IPS DF 19.7 (cell line): ENCODE measurements at places on chromosomes 13 and 19.

DNA sequence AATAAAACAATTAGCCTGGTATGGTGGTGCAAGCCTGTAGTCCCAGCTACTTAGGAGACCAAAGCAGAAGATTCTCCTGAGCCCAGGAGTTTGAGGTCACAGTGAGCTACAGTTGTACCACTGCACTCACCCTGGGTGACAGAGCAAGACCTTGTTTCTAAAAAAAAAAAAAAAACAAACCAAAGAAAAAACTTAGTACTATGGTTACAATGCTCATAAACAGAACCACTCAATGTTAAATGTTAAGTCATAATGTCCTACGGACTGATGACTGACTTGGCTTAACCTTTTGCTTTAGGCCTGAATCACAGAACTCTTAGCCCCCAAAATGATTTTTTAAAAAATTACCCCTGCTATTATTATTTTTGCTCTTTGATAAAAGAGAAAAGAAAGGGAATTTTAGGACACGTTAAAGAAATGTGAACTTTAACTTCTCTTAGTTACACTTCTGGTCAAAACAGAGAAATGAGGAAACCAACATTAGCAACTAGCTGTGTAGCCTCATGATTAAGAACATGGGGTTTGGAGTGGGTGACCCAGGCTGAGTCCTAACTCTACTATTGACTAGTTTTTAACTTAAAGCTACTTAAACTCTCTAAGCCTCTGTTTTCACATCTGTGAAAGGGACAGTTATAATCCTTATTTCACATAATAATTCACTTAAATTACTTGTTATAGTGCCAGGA, 13.7 kb upstream of the ELF1 start:
- no peak for DNase-seq

DNA sequence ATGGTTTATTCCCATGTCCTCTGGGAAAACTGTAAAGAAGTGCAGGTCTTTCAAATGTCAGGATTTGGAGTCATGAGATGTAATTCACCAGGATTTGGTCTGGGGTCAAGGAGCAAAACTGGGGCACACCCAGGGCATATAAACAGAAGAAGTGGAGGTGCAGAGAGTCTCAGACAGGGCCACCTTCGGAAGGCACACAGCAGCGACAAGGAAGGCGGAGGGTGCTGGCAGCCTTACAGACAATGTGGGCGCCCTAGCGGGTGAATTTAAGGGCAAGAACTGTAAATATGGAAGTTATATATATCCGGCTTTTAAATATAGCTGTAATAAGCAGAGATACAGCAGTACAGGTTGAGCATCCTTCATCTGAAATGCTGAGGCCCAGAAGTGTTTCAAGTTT, 31.2 kb downstream of the DHRS12 start:
- no peak for DNase-seq

DNA sequence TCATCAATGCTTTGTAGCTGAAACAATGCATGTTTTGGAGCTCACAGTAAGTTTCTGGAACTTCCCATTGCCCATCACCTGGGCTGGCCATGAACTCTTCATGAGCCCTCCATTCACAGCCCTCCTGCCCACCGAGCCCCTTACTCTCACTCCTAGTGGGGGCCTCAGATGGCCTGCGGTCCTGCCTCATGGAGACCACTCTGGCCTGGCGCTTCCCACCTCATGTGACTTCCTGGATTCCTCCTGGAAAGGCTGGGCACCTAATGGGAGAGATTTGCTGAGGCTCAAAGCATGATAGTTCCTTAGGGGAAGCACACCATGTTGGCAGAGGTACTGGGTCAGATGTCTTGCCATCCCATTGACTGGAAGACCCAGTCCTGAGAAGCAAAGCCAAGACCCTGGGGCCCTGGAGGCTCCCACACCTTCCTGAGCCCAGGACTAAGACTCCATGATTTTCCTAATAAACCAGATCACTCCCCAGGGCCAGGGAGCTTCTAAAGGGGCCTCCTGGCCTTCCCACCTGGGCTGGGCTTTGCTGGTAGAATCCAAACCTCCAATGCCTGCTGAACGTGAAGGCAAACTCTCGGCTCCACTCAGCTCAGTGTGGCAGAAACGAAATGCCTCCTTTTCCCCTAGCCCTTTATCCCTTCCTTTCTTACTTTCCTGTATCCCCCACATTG, 49.4 kb upstream of the ZNF536 start:
- DNase-seq = no peak

DNA sequence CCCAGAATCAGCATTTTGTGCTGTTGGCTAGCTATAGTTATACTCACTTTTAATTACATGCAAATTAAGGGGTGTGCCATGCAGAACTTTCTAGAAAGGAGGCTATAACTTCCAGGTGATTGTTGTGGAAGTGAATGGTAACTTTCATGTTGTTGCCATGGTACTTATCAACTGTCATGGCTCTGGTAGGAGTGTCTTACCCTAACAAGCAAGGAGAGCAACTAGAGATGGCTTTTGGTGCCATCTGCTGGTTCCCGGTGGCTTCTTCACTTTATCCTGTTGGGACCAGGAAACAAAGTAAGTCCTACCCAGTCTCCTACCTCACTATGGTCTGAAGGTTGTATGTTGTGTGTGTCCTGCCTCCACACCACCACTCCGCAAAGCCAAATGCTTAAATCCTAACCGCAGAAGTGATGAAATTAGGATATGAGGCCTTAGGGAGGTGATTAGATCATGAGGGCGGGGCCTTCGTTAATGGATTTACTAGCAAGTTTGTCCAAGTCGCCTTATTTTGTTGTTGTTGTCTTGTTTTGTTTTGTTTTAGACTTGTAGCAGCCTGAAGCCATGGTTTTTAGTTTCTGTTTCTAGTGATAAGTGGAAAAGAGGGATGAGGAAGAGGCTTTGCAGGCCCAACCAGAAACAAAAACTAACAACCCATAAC, 22.6 kb downstream of the FBXL12 start:
- peak; percentile 82 for DNase-seq

DNA sequence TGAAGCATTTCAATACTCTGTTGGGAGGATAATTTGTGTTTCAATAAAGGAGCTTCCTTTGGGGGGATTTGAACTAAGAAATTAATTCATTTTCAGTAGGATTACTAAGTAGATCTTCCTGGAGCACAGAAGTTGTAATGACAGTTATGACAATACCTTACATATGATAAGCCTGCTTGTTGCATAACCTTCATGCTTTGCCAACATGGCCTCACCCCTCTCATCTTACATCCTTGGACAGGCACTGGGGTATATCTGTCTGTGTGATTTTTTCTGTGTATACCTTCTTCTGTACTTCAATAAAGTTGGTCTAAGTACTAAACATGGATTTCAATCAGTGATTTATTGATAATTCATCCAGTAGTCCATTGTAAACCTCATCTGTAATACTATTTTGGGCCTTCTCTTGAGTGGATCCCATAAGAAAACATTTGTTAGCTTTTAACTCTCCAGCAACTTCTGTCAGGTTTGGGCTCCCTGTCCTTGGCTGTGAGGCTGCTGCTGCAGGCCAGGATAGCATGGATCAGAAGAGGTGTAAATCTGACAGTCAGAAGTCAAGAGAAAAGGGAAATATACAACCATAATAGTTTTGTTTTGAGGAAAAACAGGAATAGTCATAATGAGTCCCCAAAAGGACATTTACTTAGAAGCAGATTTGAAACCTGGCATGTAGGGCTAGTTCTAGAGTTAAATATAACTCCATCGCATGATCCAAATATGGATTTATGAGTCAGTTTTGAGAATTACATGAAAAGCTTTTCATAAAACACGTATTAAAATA, 422.2 kb downstream of the KLF5 start:
- DNase-seq = no peak

GRCh38 chr13:28867564-28867963, 47.4 kb downstream of the MTUS2 start:
- no peak for DNase-seq

DNA sequence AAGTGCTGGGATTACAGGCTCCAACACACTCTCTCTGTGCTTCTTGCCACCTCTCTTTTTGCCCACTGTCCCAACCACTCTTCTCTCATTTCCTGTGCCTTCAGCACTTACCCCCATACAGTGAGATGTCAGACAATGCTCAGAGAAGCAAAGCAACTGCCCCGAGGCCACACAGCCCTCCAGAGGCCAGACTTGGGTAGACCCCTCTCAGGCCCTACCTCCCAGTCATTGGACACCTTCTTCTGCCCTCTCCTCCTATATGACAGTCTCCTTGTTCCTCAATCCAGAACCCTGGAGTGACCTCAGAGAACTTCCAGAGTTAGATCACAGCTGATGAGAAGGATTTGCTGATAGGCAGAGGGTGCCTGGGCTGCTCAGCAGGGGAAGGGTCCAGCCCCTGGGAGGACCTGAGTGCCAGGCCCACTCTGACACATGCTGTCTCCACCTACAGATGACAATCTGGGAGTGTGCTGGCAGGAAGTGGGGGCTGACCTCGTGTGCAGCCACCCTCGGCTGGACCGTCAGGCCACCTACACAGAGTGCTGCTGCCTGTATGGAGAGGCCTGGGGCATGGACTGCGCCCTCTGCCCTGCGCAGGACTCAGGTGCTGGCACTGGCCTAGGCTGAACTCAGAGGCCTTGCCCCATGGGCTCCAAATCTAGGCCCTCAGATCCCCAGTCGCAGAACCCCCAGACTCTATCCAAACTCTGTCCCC, 24.4 kb downstream of the LTBP4 start:
- no peak for DNase-seq

DNA sequence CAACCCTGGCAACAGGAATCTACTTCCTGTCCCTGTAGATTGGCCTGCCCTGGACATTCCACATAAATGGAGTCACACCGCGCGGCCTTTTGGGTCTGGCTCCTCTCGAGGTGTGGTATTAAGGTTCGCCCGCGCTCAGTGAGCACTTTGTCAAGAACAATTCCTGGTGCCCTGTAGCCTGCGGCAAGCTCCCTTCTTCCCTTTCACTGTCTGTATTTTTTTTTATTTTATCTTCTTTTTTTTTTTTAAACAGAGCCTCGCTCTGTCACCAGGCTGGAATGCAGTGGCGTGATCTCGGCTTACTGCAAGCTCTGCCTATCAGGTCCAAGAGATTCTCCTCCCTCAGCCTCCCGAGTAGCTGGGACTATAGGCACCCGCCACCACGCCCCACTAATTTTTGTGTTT, 28.3 kb downstream of the PEX11G start:
- no peak for DNase-seq

DNA sequence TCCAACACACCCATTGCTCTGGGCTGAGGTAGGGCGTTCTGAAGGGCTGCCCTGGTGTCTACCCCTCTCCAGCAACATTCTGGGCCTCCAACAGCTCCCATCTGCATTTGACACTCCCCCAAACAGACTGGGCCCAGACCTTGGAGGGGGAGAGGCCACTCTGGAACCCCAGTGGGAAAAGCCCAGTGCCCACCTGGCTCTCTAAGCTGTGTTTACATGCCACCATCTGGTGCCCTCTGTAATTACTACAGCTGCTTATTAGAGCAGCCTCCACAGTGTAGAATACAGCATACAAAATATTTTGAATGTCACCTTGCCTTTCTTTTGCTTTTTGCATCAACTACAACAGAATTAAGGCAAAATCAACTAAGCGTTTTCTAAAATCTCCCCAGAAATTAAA, 35.8 kb upstream of the TM9SF2 start:
- DNase-seq = no peak

GRCh38 chr19:38412491-38412890, 9.6 kb downstream of the FAM98C start:
- no peak for DNase-seq

- no peak for DNase-seq
Observed at GRCh38 chr19:37413313-37414084, 42.6 kb downstream of the ZNF527 start.

DNA sequence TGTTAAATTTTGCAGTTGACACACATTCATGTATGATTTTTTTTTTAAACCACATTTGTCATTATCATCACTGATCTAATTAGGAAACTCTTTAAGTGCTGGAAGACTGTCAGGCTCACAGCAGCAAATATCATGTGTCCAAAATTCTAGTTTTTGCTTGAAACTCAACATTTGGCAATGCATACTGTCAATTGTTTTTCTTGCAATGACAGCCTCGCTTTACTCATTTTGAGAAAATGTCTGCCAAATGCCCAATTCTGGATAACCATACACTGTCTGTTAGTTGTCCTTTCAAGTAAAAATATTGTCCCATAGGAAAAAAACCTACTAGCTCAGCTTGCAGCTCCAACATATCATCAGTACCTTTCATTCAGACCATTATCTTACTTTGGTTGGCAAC, 523.9 kb upstream of the ARGLU1 start:
- DNase-seq = no peak

- no peak for DNase-seq
Observed at GRCh38 chr13:95865080-95865615, 188.1 kb downstream of the UGGT2 start.

DNA sequence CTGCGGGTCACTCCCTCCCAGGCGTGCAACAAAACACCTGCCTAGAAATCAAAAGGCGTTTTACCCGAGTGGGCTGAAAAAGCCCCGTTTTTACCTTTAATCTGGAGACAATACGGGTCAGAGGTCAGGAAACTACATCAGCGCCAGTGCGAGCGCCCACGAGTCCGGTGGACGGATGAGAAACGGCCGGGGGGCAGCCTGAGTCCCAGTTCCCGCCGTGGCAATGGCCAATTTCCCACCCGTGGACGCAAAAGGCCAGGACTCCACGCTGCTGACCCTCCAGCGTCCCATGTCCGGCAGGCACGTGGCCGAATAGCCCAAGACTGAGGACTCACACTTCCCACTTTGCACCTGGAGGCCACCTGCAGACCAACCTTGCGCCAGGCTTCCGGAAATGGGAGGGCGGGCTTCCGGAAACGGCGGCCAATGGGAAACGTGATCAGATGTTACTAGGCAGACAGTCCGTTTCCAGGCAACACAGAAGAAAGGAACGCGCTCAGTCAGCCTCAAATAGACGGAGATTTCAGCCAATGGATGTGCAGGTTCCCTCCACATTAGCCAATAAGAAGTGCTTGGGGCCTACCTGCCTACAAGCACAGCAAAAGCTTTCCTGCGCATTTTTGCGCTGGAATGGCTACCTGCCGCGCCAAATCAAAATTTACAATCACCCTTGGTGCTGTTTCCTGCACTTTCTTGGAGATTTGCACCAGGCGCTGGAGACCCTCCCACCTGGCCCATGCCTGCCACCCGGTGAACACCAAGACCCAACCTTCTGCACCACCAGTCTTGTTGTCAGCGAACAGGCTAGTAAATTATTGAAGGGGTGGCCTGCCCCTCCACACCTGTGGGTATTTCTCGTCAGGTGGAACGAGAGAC, 47.4 kb downstream of the ZFP14 start:
- peak; percentile 99 for DNase-seq

GRCh38 chr19:3737487-3738205, 23.8 kb downstream of the APBA3 start:
- DNase-seq = no peak

- DNase-seq = no peak
Observed at GRCh38 chr19:39237200-39238184, 7.3 kb downstream of the IFNL3 start.

GRCh38 chr13:102628559-102628958, 31.8 kb downstream of the TPP2 start:
- DNase-seq = no peak

DNA sequence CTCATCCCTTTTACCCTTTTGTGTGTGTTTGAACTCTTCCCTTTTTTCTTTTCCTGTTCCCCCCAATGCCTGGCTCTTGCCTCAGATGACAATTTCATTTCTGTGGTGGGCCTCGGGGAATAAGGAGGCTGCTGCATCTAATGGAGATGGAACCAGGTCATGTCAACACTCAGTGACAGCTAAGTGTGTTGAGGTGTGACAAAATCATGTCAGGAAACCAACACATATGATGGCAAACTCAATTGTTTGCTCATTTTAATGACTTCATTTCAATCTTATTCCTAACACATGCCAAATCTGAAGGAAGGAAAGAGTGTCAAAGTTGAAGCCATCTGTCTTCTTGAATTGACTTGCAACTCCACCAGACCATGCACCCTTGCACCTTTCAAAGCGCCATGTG, 36.7 kb downstream of the TNFSF11 start:
- no peak for DNase-seq
